ENCODE measurements at places on chromosomes 1 and 21.

- H3K27me3 ChIP-seq = peaks cover 3% of the 10 kb centered on the region
- peaks cover 11% of the 10 kb centered on the region for H3K4me1 ChIP-seq
- H3K4me3 ChIP-seq = no peak overlapping the region
- H3K27ac ChIP-seq = no peak overlapping the region
- H3K36me3 ChIP-seq = no peaks in the 10 kb centered on the region
Observed at GRCh38 chr1:177227978-177228692, 57.4 kb downstream of the BRINP2 start.

DNA sequence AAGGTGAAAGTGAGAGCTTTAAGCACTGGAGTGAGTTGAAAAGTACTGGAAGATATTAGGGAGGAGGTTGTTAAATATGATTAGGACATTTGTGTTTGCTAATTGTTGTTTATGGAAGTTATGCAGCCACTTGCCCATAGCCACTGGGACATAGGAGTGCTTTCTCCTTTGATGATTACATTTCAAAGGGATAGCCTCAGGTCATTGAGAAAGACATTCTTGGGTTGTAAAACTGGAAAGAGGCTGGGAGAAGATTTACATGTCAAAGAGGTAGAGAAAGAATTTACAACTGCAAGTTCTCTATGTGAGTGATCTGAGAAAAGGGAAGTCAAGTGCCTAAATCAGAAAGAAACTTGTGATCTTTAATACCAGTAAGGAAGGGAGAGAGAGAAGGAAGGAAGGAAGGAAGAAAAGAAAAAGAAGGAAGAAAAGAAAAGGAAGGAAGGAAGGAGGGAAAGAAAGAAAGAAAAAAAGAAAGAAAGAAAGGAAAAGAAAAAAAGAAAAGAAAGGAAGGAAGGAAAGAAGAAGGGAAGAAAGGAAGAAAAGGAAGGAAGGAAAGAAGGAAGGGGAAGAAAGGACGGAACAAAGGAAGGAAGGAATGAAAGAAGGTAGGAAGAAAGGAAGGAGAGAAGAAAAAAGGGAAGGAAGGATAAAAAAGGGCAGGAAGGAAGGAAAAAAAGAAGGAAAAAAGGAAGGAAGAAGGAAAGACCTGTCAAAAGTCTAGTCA lies 284.6 kb upstream of the DPYD start:
- H3K4me1 ChIP-seq = peaks cover 15% of the 10 kb centered on the region
- no peak for DNase-seq
- no peak overlapping the region for H3K4me3 ChIP-seq
- H3K27ac ChIP-seq = no peak overlapping the region
- no peaks in the 10 kb centered on the region for H3K36me3 ChIP-seq
- H3K27me3 ChIP-seq = no peaks in the 10 kb centered on the region

DNA sequence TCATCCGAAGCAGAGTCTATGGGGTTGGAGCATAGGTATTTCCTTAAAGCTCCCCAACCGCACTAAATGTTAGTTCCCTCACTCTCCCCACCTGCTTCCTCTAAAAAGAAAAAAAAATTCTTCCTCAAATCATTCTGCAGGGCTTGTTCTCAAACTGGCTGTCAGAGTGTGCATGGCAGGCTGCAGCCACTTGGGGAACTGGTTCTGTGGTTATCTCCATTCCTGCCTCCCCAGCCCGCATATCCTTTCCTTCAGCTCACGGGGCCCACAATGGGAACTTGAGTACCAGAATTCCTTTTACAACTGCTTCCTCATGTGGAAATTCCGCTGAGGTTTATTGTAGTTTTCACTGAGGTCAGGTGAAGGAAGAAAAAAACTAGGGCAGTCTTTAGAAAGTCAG lies 159.2 kb downstream of the PIGK start:
- DNase-seq = no peak
- no peak overlapping the region for H3K4me3 ChIP-seq
- H3K4me1 ChIP-seq = no peaks in the 10 kb centered on the region
- H3K36me3 ChIP-seq = no peaks in the 10 kb centered on the region

- no peak overlapping the region for H3K27ac ChIP-seq
- no peaks in the 10 kb centered on the region for H3K36me3 ChIP-seq
- no peaks in the 10 kb centered on the region for H3K4me1 ChIP-seq
- H3K27me3 ChIP-seq = no peaks in the 10 kb centered on the region
Observed at GRCh38 chr1:239507826-239508225, 121.5 kb downstream of the CHRM3 start.

DNA sequence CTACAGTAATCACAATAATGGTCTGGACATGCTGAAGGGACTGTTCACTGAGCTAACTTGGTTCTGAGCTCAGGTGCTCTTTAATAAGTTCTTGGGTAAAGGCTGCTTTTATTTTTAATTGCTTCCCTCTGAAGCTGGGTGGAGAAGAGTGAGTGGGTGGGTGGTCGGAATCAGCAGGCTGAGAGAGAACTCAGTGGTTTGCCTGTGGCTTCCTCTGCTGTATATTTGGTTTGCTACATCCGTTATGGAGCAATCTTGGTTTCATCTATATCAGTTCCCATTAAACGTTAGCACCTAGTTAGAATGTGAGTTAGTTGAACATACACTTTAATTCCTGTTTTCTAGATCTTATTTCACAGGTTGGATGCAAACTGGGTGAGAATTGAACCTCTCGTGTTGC lies 23.3 kb downstream of the CNIH4 start:
- no peaks in the 10 kb centered on the region for H3K27me3 ChIP-seq
- no peak overlapping the region for H3K4me3 ChIP-seq
- no peak for DNase-seq
- peaks cover 25% of the 10 kb centered on the region for H3K36me3 ChIP-seq

- peaks cover 8% of the 10 kb centered on the region for H3K4me1 ChIP-seq
- H3K4me3 ChIP-seq = no peak overlapping the region
- no peaks in the 10 kb centered on the region for H3K36me3 ChIP-seq
- DNase-seq = peak; percentile 66
- no peak overlapping the region for H3K27ac ChIP-seq
- no peaks in the 10 kb centered on the region for H3K27me3 ChIP-seq
Observed at GRCh38 chr1:209095627-209096595, 487.6 kb upstream of the CAMK1G start.

DNA sequence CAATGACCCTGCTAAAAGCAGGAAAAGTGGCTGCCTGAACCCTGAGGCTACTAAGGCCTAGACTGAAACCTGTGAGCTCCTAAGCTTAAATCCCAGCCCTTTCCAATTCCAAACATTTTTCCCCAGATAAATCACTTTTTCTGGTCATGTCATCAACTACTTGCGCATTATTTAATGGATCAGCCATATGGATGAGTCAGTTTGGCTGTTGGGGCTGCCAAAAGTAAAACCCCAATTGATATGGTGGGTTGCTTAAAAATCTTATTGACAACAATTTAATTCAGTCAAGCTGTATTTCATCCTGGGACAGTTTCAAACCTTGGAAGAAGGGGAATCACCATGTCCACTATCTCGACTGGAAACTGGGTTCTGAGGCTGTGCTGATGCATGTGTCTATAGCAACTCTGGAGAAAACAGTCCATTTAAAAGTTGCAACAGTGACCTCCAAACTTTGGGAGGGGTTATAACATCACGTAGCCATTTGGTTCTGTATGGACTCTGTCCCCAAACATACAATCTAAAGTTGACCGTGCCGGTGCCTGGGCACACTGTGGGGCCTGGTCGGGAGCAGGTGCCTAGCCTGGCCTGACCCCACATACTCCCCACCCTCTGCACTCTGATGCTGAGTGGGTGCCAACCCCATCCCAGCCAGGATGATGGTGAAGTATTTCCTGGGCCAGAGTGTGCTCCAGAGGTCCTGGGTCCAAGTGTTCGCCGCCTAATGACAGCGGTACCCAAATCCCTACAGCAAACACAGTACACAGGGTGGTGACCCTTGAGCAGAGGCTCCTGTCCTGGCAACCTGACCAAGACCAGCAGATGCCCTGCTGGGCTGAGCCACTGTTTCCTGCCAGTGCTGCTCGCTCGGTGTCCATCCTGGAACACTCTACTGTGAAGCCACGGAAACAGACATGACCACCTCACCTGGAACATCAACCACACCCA lies 46.5 kb upstream of the LRRC52 start:
- no peak overlapping the region for H3K27ac ChIP-seq
- H3K27me3 ChIP-seq = 0 out of 2 replicates have a peak, but pooled peaks cover 3% of the 10 kb centered on the region
- no peaks in the 10 kb centered on the region for H3K4me1 ChIP-seq
- no peaks in the 10 kb centered on the region for H3K36me3 ChIP-seq
- no peak overlapping the region for H3K4me3 ChIP-seq
- no peak for DNase-seq

GRCh38 chr21:39141502-39141901 lies 41.7 kb downstream of the PSMG1 start:
- H3K4me1 ChIP-seq = peaks cover 15% of the 10 kb centered on the region
- H3K27ac ChIP-seq = no peak overlapping the region
- H3K4me3 ChIP-seq = no peak overlapping the region
- H3K27me3 ChIP-seq = no peaks in the 10 kb centered on the region
- DNase-seq = peak; percentile 47
- H3K36me3 ChIP-seq = no peaks in the 10 kb centered on the region

DNA sequence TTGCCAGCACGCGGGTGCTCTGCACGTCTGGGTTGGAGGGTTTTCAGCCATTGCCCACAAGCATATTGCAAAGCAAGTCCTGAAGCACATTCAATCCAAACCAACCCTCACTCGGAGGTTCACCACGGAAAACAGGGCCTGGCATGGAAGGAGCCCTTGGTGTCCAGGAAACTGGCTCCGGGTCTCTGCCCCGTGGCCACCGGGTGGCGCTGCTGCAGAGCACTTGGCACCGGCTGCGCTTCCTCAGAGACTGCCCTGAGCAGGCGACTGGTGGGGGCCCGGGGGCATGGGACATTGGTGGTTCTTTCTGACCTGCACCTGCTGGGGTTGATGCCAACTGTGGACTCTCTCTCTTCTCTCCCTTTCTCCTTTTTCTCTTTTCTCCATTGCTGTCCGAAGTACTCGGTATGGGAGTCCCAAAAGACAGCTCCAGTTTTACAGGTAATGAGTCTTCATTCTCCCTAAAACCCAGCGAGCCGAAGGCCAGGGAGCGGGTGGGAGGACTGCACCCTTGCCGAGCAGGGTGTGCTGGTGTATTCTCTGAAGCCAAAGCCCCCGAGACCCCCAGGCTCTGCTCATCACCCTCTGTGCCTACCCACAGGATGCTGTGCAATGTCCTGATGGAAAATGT lies 4.1 kb upstream of the KCNAB2 start:
- H3K4me3 ChIP-seq = no peak overlapping the region
- H3K27ac ChIP-seq = no peak overlapping the region
- peaks cover 4% of the 10 kb centered on the region for H3K4me1 ChIP-seq
- H3K27me3 ChIP-seq = no peaks in the 10 kb centered on the region
- H3K36me3 ChIP-seq = no peaks in the 10 kb centered on the region
- peak; percentile 65 for DNase-seq

- H3K4me3 ChIP-seq = no peak overlapping the region
- peak overlapping the region; percentile 67 for H3K27ac ChIP-seq
- no peaks in the 10 kb centered on the region for H3K36me3 ChIP-seq
- H3K4me1 ChIP-seq = peaks cover 28% of the 10 kb centered on the region
- no peak for DNase-seq
Observed at GRCh38 chr1:24696041-24696755, 49.0 kb upstream of the CLIC4 start.

- no peak overlapping the region for H3K4me3 ChIP-seq
- 0 out of 2 replicates have a peak, but pooled peaks cover 16% of the 10 kb centered on the region for H3K36me3 ChIP-seq
- H3K4me1 ChIP-seq = no peaks in the 10 kb centered on the region
- H3K27ac ChIP-seq = no peak overlapping the region
- DNase-seq = no peak
Observed at GRCh38 chr21:41919666-41920398, 34.0 kb downstream of the C2CD2 start.

- H3K27ac ChIP-seq = no peak overlapping the region
- no peaks in the 10 kb centered on the region for H3K36me3 ChIP-seq
- H3K4me1 ChIP-seq = peaks cover 7% of the 10 kb centered on the region
- no peak for DNase-seq
Observed at GRCh38 chr1:234546890-234547788, 62.8 kb downstream of the IRF2BP2 start.

GRCh38 chr21:29092102-29092959 lies 18.9 kb upstream of the CCT8 start:
- no peaks in the 10 kb centered on the region for H3K27me3 ChIP-seq
- no peaks in the 10 kb centered on the region for H3K36me3 ChIP-seq
- no peak overlapping the region for H3K4me3 ChIP-seq
- H3K27ac ChIP-seq = peak overlapping the region; percentile 78

GRCh38 chr1:230348386-230349019 lies 77.6 kb downstream of the PGBD5 start:
- H3K4me3 ChIP-seq = no peak overlapping the region
- no peaks in the 10 kb centered on the region for H3K27me3 ChIP-seq
- no peaks in the 10 kb centered on the region for H3K36me3 ChIP-seq
- DNase-seq = no peak
- H3K27ac ChIP-seq = no peak overlapping the region

DNA sequence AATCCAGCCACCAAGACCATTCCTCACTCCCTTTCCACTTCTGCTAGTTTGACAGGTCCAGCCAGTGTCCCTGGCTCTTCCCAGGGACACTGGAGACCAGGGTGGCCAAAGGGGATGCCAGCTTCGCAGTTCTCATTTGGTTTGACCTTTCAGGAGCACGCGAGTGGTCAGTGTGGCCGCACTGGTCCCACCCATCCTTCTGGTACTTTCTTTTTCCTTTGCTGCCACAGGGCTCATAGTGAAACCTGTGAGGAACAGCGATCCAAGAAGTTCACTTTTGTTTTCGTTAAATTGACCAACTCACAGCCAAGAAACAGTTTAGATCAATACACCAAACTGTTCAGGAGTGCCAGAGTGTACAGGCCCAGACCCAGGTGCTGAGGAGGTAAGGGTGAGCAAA lies 14.4 kb upstream of the EVA1B start:
- no peak overlapping the region for H3K4me3 ChIP-seq
- no peak for DNase-seq
- H3K27me3 ChIP-seq = no peaks in the 10 kb centered on the region
- peaks cover 2% of the 10 kb centered on the region for H3K4me1 ChIP-seq
- H3K27ac ChIP-seq = no peak overlapping the region

DNA sequence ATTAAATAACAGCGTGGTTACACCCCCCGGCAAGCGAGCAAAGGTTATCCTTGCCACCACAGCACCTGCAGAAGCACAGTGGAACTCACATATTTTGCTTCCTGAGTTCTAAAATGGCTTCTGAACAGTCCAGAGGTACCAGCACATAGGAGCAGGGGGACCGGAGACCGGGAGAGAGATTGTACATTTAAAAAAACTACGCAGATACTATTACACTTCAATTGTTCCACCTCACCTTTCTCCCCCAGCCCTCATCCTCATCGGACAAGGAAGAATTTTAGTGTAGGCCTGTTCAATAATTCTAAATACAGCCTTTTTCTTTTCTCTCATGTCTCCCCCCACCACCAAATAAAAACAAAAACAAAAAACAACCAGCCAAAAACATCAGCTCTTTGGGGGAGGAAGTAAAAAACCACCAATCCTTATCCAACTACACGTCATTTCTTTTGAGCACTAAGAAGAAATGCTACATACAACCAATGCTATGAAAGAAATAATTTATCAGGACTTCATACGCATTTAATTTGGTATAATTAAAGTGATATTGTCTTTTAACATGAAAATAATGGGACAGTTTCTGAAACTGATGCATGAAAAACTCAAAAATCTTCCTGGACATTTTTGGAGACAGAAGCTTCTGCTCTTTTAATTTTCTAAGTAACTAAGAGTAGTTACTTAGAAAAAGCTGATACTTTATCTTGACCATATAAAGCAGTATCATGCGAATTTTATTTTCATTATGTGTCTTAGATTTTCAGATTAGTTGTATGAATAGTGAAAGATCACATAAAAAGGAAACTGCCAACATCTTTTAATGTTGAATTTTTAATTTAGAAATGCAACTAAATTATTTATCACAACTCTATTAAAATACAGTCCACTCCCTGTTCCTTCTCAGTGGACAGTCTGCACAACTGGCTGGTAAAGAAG lies 9.1 kb downstream of the CDKN2C start:
- H3K27ac ChIP-seq = peak overlapping the region; percentile 83
- H3K4me3 ChIP-seq = peak overlapping the region; percentile 82
- H3K27me3 ChIP-seq = no peaks in the 10 kb centered on the region
- H3K36me3 ChIP-seq = no peaks in the 10 kb centered on the region
- DNase-seq = no peak

GRCh38 chr1:38872401-38873026 lies 634 bp downstream of the MYCBP start:
- peak overlapping the region; percentile 97 for H3K4me3 ChIP-seq
- H3K27me3 ChIP-seq = no peaks in the 10 kb centered on the region
- no peaks in the 10 kb centered on the region for H3K36me3 ChIP-seq
